ENCODE measurements at places on chromosomes 2 and 18.

GRCh38 chr2:172742931-172743540, 7.4 kb downstream of the RAPGEF4 start:
- no peak for DNase-seq

GRCh38 chr2:128780434-128781080, 461.9 kb upstream of the HS6ST1 start:
- DNase-seq = no peak

DNA sequence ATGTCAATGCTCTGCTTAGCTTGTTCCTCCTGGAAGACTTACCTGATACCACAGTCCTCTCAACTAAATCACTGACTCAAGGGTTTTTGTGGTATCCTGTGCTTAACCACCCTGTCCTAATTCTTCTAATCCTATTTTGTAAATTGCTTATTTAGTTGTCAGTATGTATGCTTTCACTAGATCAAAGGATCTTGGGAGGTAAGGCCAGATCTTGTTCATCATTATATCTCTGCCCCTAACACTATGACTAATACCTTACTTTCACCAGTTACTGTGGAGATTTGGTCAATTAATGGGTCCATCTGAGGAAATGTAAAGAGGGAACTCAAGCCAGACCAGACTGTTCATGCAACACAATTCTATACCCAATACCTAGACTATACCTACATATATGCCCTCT, 203.2 kb downstream of the GULP1 start:
- no peak for DNase-seq

DNA sequence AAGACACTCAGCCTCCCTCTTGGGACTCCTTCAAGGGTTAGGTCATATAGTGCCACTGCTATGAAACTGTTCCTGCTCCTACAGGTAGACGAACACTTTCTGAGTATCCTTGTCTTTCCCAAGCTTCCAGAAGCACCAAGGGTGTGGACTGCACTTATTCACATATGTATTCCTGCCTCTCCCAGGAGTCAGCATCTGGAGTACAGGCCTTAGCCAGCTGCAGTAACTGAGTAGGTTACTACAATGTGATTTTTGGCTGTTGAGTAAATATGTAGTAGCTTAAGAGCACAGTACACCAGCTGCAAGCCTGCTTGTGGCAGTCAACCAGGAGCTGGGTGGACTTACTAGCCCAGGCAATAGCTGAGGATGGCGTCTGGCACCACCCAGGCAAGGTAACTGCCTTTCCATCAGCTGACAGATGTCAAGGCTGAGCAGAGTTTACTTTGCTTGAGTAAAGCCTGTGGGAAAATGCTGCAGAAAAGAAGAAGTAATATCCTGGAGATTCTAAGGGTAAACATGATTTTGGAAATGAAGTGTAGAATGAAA, 14.0 kb upstream of the SCLY start:
- no peak for DNase-seq

DNA sequence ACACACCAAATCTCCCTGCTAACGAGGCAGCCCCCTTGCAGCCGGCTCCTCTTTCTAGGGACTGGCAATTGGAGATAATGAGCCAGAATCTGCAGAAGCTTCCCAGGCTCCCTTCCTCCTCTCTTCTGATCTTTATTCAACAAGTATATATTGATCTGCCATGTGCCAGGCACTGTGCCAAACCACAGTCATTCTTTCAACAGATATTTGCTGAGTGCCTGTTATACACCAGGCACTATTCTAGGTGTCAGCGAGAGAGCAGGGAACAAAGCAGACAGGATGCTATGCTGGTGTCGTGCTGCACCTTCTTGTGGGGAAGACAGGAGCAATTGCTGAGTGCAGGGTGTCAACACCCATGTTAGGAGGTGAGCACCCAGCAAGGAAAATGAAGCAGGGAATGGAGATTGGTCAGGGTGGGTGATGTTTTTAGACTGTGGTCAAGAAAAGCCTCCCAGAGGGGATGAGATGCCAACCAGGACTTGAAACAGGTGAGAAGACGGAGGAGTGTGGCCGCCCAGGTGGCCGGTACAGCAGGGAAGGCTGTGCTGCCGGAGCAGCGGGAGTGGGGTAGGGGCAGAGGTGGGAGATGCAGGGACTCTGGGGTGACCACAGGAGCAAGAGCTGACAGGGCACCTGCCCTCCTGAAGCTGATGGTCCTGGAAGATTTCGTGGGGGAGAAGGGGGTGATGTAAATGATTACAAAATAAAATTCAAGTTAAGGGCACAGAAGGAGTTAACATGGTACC, 307.6 kb upstream of the RAB12 start:
- no peak for DNase-seq

- no peak for DNase-seq
Observed at GRCh38 chr2:109304242-109304641, 175.2 kb downstream of the SH3RF3 start.

DNA sequence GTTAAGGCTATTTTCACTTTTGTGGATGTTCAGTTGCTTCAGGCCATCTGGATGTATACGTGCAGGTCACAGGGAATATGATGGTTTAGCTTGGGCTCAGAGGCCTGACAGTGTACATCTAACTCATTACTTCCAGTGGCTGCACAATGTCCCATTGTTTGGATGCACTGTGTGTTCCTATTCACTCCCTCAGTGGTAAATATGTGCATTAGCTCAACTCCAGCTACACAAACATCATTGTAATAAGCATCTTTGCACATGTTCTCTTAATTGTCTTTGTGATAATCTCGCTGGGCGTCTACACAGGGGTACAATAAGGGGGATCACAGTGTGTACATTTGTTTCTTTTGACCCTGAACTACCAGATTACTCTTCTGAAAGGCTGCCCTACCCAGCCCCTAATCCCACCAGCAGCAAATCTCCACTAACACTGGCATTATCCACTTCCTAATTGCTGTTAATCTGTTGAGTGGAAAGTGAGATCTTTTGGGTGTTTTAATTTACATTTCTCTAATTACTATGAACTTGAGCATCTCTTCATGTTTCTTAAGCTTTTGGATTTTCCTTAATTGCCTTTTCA, 56.1 kb upstream of the POLE4 start:
- no peak for DNase-seq

Measured in DMS79 treated with DMSO at 0.1 percent for 48 hours (cell line).